Lung (tissue), 17 donors: ENCODE measurements at places on chromosomes 2 and 18. TPM values are rescaled to one million over a fixed set of nuclear protein-coding genes. Genes with fewer than 3 reads are reported as not detected.

DNA sequence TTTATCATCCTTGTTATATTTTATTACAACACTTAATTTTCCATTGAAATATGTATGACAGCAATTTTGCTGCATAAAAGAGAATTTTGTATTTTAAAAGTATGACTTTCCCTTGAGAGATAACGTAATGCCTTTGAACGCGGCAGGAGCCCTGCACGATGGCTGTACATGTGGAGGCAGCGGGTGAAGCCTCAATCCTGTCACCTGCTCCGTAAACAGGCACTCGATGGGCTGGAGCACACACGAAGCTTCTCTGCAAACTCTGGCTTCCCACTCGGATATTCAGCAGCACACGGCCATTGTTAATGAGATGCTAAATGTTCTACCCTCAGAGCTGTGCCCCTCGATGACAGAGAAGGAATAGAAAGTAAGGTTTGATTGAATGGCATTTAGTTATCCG lies 184.4 kb downstream of the RTP5 start:
- no peak overlapping the region for H3K27ac ChIP-seq
- no peak overlapping the region for H3K4me3 ChIP-seq
- peaks cover 18% of the 10 kb centered on the region for H3K27me3 ChIP-seq
- H3K36me3 ChIP-seq = no peaks in the 10 kb centered on the region
- no peak for DNase-seq

GRCh38 chr2:232282508-232283055 lies 96.0 kb upstream of the ALPP start:
- H3K36me3 ChIP-seq = peaks cover 4% of the 10 kb centered on the region
- no peak for DNase-seq
- no peaks in the 10 kb centered on the region for H3K4me1 ChIP-seq
- H3K27me3 ChIP-seq = no peaks in the 10 kb centered on the region

- H3K4me3 ChIP-seq = no peak overlapping the region
- H3K36me3 ChIP-seq = no peaks in the 10 kb centered on the region
- H3K27me3 ChIP-seq = no peaks in the 10 kb centered on the region
- DNase-seq = peak; percentile 48
- H3K27ac ChIP-seq = no peak overlapping the region
- no peaks in the 10 kb centered on the region for H3K4me1 ChIP-seq
Observed at GRCh38 chr2:148817210-148817708, 57.8 kb upstream of the KIF5C start.

DNA sequence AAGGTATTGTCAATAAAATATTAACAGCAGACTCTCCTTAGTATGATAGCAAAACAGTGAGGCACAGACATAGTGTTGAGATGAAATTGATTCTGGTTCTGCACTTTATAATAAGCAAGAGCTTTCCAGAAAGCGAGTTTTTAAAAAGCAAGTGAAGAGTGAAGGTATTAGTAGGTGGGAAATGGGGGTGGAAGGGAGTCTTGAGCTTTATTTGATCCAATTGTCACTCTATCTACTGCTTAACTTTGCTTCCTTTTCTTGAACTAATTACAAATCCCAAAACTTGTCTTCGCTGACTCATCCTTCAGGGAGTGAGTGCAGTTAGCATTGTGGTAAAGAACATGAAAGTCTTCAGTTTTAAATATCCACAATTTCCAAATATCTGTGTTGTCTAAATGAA lies 120.6 kb upstream of the BOD1L2 start:
- no peak overlapping the region for H3K4me3 ChIP-seq
- DNase-seq = no peak
- H3K27me3 ChIP-seq = no peaks in the 10 kb centered on the region
- no peaks in the 10 kb centered on the region for H3K4me1 ChIP-seq
- H3K36me3 ChIP-seq = peaks cover 13% of the 10 kb centered on the region
- no peak overlapping the region for H3K27ac ChIP-seq

- no peak overlapping the region for H3K4me3 ChIP-seq
- no peaks in the 10 kb centered on the region for H3K36me3 ChIP-seq
- H3K4me1 ChIP-seq = no peaks in the 10 kb centered on the region
Observed at GRCh38 chr2:128538396-128538795, 219.7 kb upstream of the HS6ST1 start.

- no peaks in the 10 kb centered on the region for H3K27me3 ChIP-seq
- no peak overlapping the region for H3K4me3 ChIP-seq
- no peak for DNase-seq
- no peaks in the 10 kb centered on the region for H3K36me3 ChIP-seq
- H3K4me1 ChIP-seq = no peaks in the 10 kb centered on the region
Observed at GRCh38 chr2:239703834-239704233, 303.0 kb upstream of the HDAC4 start.

DNA sequence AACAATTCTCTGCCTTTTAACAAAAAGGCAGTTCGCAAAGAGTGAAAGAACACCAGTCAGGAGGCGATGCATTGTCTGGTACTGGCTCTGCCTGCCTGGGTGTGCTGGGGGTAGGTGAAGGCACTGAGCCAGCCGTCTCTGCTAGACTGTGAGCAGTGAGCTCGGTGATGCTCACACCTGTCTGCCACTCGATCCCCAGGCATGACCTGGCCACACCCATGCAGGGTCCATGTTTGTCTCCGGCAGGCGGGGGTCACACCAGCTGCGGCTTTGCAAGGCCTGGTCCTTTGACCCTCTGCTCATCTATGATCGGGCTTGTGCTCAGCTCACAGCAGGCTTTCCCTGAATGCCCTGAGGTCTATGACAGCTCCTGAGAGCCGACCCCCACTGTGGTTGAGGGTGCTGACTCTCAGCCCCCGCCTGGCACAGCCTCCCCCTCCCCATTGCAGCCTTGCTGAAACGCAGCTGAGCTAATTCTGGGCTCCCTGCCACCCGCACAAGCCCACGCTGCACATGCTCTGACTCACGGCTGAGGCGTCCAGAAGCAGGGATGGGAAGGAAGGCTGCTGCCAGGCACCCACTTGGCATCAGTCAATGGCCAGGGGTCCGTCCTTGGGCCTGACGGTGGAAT lies 23.7 kb downstream of the CRACDL start:
- no peaks in the 10 kb centered on the region for H3K27me3 ChIP-seq
- no peaks in the 10 kb centered on the region for H3K36me3 ChIP-seq
- no peak for DNase-seq
- H3K4me3 ChIP-seq = no peak overlapping the region

C2orf80 gene
- 0.25 TPM for total RNA-seq
